ENCODE measurements at places on chromosomes 16 and 17.

- DNase-seq, result no peak
Measured at GRCh38 chr17:81317961-81318605, 23.0 kb upstream of the SLC38A10 start.

DNA sequence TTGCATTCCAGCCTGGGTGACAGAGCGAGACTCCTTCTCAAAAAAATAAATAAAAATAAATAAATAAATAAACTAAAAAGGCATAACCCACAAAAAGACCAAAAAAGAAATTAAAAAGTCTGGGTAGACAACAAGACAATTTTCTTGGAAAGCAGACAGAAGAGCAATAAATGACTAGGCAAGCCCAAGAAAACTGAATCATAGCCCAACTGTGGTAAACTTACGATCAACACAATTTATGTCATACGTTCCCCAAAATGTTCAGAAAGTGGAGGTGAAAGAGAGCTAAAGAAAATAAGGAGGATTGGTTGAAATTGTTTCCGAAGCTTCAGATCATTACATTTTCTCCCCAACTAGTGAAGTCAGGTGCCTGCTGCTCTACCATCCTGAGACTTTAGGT is 31.3 kb upstream of the C17orf78 start:
- no peak for DNase-seq

DNA sequence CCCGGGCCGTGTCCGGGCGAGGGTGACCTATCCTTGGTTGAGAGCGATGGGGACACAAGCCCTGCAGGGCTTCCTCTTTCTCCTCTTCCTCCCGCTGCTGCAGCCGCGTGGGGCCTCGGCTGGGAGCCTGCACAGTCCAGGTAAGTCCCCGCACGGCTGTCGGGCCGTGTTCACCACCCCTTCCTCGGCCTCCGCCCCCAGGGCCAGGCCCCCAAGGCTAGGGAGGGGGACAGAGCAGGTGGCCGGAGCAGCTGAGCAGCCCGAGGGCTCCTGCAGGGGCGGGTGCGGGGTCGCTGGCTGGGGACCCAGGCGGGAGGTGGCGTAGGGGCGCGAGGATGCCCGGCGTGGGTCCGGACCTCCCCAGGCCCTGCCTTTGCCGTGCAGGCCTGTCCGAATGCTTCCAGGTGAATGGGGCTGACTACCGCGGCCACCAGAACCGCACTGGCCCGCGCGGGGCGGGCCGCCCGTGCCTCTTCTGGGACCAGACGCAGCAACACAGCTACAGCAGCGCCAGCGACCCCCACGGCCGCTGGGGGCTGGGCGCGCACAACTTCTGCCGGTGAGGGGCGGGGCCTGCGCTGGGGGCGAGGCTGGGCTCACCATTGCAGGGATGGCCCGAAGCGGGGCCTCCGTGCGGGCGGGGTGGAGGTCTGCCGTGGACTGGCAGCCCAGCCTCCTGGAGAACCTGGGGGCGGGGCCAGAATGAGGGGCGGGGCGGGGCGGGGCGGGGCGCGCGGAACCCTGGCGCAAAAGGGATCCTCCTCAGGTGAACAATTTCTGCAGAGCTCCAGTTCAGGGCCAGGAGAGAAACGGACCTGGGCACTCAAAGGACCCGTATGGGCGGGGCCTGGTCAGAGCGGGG is 631 bp downstream of the KREMEN2 start:
- DNase-seq, result peak; percentile 95

- DNase-seq, result no peak
Measured at GRCh38 chr16:69888005-69888590, 63.0 kb upstream of the CLEC18A start.

DNA sequence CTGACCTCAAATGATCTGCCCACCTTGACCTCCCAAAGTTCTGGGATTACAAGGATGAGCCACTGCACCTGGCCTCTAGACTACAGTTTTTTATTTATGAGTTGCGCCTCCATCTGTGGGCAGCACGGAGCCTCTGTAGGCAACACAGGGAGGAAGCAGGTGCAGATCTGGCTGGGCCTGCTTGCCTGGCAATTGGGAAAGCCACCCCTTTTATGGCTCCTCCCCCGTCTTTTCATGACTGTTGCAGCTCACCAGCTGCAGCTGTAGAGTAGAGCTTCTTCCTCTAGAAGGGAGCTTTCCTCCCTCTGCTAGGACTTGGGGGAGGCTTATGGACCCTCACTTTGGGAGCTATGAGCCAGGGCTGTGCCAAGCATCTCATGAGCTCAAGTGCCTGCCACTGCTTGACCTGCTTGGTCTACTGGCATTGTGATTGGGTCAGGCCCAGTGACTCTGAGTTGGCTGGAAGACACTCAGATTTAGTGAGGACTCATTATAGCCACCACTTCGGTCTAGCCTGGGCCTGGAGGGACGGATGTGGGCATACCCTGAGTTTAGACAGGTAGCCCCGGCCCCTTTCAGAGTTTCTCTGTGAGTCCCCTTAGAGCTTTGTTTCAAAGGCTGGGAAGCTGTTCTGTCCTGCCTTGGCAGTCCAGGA is 6.9 kb upstream of the SLC7A6 start:
- no peak for DNase-seq

DNA sequence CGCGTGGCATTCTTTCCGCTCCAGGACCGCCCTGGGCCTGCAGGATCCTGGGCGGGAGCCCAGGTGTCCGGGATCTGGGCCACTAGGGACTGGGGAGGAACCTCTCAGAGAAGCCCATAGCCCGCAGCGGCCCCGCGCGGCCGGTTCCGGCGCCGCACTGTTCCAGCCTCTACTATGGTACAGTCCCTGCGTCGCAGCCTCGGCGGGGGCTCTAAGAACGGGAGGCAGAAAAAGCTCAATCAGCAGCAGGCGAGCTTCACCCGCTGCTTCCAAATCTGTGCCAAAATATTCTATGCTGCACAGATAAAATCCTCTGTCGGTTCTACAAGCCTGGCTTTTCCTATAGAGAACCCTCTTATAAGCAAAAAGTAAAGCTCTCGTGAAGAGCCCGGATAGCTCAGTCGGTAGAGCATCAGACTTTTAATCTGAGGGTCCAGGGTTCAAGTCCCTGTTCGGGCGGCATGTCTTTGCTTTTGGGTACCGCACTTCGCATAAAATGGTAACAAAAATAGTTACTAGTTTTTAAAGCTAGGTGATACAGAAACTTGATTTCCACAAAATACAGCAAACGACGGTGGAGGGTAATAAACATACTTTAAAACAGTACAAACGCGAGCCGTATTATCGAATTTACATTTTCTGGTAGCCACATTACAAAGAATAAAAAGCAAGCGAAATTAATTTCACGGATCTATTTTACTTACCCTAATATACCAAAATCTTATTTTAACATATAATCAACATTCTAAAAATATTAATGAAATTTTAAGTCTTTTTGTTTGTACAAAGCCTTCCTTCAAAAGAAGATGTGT is 661 bp upstream of the ALOXE3 start:
- peak; percentile 68 for DNase-seq

DNA sequence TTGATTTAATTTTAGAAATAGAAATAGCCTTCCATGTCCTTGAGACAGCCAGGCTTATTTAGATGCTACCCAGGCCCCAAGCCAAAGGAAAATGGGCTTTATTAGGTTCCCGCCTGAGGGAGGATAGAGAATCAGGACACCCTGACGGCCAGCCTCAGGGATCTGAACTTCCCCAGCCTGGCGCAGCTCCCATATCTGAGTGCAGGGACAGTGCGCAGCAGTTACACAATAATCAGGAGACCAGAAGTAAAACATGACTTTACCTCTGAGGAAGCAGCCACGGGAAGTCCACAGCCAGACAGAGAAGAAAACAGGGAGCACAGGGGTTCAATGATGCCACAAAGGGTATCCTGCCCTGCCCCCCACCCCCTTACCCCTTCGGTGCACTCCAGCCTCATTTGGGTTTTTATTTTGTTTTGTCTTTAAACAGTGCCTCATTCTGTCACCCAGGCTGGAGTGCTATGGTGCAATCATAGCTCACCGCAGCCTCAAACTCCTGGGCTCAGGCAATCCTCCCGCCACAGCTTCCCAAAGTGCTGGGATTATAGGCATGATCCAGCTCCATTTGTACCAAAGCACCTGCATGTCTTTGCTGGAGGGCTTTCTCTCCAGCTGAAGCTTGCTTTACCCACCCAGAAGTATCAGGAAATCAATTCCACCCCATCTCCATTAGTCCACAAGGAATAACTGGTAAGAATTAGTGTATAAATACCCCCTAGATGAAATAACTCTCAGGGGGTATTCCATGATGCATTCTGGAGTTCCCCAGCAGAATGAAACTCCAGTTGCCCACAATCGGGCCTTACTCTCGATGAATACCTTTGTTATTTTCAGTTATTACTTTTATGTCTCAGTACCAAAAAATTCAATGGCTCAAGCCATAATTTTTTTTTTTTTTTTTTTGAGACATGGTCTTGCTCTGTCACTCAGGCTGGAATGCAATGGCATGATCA is 21.9 kb downstream of the ORC6 start:
- no peak for DNase-seq

Measured in urothelium cell line (cell line).